ENCODE measurements at places on chromosomes 5 and 9. TPM values are rescaled to one million over a fixed set of nuclear protein-coding genes. Genes with fewer than 3 reads are reported as not detected.
A peak's percentile ranks its signal among the peaks of the same experiment; 100 is the strongest.

- no peak for DNase-seq
- peaks cover 6% of the 10 kb centered on the region for H3K4me1 ChIP-seq
- H3K36me3 ChIP-seq = no peaks in the 10 kb centered on the region
- H3K4me3 ChIP-seq = no peak overlapping the region
- no peaks in the 10 kb centered on the region for H3K27me3 ChIP-seq
- no peak overlapping the region for H3K27ac ChIP-seq
These were observed 191.5 kb downstream of the TTLL11 start for GRCh38 chr9:121901616-121902015.

GRCh38 chr9:113541019-113541900 is 77.7 kb downstream of the RGS3 start:
- H3K4me3 ChIP-seq = no peak overlapping the region
- no peak overlapping the region for H3K27ac ChIP-seq

DNA sequence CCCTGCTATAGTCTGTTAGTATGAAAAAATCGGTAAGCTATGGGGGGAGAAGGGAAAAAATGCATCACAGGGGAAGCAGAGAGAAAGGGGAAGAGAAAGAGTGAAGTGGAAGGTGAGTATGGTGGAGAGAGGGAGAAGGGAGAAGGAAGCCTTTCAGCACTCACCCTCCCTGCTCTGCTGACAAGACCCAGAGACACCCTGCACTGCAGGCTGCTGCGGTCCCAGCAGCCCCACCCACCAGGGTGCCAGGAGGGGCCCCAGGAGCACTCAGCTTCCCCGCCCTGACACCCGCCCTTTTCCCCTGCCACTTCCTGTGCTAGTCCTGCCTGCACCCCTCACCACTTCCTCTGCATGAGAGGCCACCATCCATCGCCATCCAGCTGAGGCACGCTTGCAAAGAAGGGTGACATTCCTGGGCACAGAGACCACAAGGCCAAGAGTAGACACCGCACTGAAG is 12.7 kb downstream of the STK10 start:
- no peaks in the 10 kb centered on the region for H3K36me3 ChIP-seq
- H3K27me3 ChIP-seq = no peaks in the 10 kb centered on the region
- H3K4me3 ChIP-seq = peak overlapping the region; percentile 45
- peak; percentile 86 for DNase-seq
- peak overlapping the region; percentile 73 for H3K27ac ChIP-seq

TMOD1 gene
- total RNA-seq = 7.9 TPM

MPDZ gene
- 31.3 TPM for total RNA-seq
